Uterus (tissue), 4 donors: ENCODE measurements at places on chromosomes 13 and 19. TPM values are rescaled to one million over a fixed set of nuclear protein-coding genes. Genes with fewer than 3 reads are reported as not detected.

- H3K4me1 ChIP-seq, result peaks cover 1% of the 10 kb centered on the region
- no peaks in the 10 kb centered on the region for H3K27me3 ChIP-seq
- no peaks in the 10 kb centered on the region for H3K36me3 ChIP-seq
- H3K4me3 ChIP-seq, result no peak overlapping the region
- DNase-seq, result no peak
Observed at GRCh38 chr19:31357315-31357673, 8.1 kb upstream of the TSHZ3 start.

GRCh38 chr13:95360464-95361097 is 59.3 kb upstream of the ABCC4 start:
- no peaks in the 10 kb centered on the region for H3K36me3 ChIP-seq
- DNase-seq, result no peak
- H3K4me3 ChIP-seq, result no peak overlapping the region
- H3K27ac ChIP-seq, result no peak overlapping the region

DNA sequence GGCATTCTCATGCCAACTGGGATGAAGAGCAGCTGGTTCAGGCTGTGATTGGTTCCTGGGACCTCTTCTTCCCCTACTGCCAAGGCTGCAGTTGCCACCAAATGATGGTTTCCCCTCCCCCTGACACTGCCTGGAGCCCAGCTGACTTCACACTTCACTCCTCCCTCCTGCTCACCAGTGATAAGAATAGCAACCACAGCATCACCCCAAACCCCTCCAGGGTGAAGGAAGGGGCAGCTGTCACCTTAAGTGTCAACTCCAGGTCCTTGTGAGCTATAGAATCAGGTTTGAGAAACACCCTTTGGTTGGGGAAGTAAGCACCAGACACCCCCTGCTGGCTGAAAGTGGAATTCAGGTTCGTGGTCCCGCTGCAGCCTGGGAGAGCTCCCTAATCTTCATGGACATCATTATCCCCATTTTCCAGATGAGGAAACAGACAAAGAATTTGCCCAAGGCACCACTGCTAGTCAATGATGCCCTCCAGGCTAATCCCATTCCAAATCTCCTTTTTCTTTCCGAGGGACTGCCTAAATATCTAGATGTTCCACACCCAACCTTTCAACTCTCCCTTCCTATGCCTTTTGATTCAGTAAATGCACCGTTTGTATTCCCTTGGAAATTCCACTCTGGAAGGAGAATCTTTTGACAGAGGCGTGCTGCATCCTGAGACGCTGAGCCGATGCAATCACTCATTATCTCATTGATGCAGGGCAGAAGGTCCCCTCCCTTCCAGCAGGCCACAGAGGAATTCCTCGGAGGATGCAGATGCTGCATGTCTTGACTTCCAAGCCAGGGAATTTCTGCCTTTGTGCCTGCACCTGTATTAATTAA is 50.6 kb upstream of the UQCRFS1 start:
- no peak overlapping the region for H3K27ac ChIP-seq
- H3K36me3 ChIP-seq, result no peaks in the 10 kb centered on the region
- H3K27me3 ChIP-seq, result no peaks in the 10 kb centered on the region
- H3K4me3 ChIP-seq, result no peak overlapping the region

DNA sequence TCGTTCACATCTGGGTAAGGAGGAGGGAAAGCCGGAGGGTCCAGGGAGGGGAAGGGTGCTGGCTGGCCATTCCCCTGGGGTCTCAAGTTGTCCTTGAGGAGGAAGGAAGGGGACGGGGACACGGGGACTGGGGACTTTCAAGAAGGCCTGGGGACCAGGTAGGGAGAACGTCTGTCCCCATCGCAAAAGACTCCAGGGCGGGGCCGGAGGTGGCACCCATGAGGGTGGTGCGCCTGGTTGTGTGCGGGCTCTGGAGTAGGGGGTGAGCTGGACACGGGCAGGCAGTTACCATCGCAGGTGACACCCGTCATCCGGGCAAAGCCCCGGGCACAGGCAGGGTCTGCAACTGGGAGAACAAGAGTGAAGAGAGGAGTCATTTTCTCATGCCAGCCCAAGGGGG is 23.4 kb downstream of the FBN3 start:
- no peaks in the 10 kb centered on the region for H3K36me3 ChIP-seq
- H3K27me3 ChIP-seq, result no peaks in the 10 kb centered on the region
- no peak for DNase-seq
- no peak overlapping the region for H3K4me3 ChIP-seq
- no peak overlapping the region for H3K27ac ChIP-seq
- no peaks in the 10 kb centered on the region for H3K4me1 ChIP-seq

GRCh38 chr13:80824229-80824628 is 483.3 kb upstream of the SPRY2 start:
- H3K27ac ChIP-seq, result no peak overlapping the region
- H3K27me3 ChIP-seq, result no peaks in the 10 kb centered on the region
- no peaks in the 10 kb centered on the region for H3K4me1 ChIP-seq
- no peak for DNase-seq
- no peaks in the 10 kb centered on the region for H3K36me3 ChIP-seq

GRCh38 chr19:40279120-40279551 is 6.0 kb downstream of the AKT2 start:
- H3K27ac ChIP-seq, result peak overlapping the region; percentile 78
- peaks cover 66% of the 10 kb centered on the region for H3K4me1 ChIP-seq
- DNase-seq, result peak; percentile 84
- no peaks in the 10 kb centered on the region for H3K27me3 ChIP-seq

GRCh38 chr19:48862827-48863226 is 5.6 kb downstream of the PLEKHA4 start:
- peaks cover 6% of the 10 kb centered on the region for H3K4me1 ChIP-seq
- H3K27me3 ChIP-seq, result no peaks in the 10 kb centered on the region
- no peak for DNase-seq
- H3K27ac ChIP-seq, result no peak overlapping the region
- H3K36me3 ChIP-seq, result no peaks in the 10 kb centered on the region

GRCh38 chr13:74406420-74406819 is 272.2 kb upstream of the KLF12 start:
- no peak for DNase-seq
- no peaks in the 10 kb centered on the region for H3K36me3 ChIP-seq
- no peak overlapping the region for H3K4me3 ChIP-seq
- H3K27ac ChIP-seq, result no peak overlapping the region
- H3K4me1 ChIP-seq, result no peaks in the 10 kb centered on the region

DNA sequence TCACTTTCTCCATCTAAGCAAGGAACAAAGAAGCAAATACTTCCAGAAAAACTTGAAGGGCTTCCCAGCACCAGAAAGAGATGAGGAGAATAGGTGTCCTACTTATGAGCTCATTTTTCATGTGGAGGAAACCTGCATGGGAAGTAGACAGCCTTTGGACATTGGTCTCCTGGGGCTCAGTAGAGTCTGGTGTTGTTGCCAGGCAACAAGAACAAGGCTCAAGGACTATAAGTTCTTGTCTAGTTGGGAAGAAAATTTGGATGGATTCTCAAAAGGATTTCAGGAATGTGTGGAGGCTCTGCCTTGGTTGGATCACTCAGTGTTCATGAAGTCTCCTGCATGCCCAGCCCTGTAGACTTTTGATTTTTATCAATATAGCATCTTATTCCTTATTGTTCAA is 84.5 kb downstream of the MBNL2 start:
- DNase-seq, result no peak
- peaks cover 14% of the 10 kb centered on the region for H3K4me1 ChIP-seq
- no peaks in the 10 kb centered on the region for H3K27me3 ChIP-seq

DNA sequence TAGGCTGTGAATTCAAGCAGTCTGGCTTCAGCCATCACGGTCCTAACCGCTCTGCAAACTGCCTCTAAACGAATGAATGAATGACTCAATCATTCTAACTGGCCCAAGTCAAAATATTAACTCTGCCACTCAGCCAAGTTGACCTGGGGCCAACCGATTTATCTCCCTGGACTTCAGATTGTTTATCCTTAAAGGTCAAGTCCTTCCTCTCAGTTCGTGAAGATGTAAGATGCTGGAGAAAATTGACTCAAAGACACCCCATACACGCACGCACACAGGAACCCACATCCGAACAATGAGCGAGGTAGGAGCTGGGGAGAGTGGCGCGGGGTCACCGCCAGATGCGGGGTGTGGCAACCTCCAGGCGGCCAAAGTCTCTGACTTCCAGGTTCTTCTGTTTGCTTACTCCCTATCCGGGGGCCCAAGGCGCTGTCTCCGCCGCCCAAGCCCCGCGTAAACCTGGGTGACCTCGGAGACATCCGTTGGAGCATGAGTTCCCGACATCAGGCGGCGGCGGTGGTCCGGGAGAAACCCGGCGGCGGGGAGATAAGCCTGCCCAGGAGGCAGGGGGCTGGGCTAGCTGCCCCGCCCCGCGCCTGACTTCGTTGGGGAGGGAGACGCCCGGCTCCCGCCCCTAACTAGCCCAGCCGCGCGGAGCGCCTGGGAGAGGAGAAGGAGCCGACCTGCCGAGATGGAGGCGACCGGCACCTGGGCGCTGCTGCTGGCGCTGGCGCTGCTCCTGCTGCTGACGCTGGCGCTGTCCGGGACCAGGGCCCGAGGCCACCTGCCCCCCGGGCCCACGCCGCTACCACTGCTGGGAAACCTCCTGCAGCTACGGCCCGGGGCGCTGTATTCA is at the start of gene CYP2S1:
TSS of gene CYP2S1 (plus strand) at position 646 of the 856 bp plus-strand sequence. CDS start at position 692, 46 bp downstream.
- no peaks in the 10 kb centered on the region for H3K4me1 ChIP-seq
- peaks cover 13% of the 10 kb centered on the region for H3K27me3 ChIP-seq
- no peak within 1 kb of the TSS for H3K4me3 ChIP-seq
- H3K36me3 ChIP-seq, result no peaks in the 10 kb centered on the region

DNA sequence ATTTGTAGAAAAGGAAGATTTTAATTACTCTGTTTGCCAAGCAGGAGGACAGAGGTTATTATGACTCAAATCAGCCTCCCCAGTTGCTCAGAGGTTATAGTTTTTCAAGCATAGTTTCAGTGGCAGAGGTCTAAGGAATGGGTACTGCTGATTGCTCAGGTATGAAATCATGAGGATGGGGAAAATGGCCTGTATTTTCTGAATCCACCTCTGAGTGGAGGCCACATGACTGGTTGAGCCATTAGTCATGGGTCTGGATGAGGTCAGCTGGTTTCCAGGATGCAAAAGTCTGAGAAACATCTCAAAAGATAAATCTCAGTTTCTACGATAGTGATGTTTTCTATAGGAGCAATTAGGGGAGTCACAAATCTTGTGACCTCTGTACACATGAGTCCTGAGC is 62.8 kb upstream of the CEACAM8 start:
- no peaks in the 10 kb centered on the region for H3K27me3 ChIP-seq
- H3K4me1 ChIP-seq, result no peaks in the 10 kb centered on the region
- no peak for DNase-seq
- no peak overlapping the region for H3K4me3 ChIP-seq
- H3K36me3 ChIP-seq, result no peaks in the 10 kb centered on the region

GRCh38 chr13:98311200-98311548 is 134.1 kb upstream of the RNF113B start:
- no peak overlapping the region for H3K4me3 ChIP-seq
- H3K36me3 ChIP-seq, result no peaks in the 10 kb centered on the region
- no peak for DNase-seq

DNA sequence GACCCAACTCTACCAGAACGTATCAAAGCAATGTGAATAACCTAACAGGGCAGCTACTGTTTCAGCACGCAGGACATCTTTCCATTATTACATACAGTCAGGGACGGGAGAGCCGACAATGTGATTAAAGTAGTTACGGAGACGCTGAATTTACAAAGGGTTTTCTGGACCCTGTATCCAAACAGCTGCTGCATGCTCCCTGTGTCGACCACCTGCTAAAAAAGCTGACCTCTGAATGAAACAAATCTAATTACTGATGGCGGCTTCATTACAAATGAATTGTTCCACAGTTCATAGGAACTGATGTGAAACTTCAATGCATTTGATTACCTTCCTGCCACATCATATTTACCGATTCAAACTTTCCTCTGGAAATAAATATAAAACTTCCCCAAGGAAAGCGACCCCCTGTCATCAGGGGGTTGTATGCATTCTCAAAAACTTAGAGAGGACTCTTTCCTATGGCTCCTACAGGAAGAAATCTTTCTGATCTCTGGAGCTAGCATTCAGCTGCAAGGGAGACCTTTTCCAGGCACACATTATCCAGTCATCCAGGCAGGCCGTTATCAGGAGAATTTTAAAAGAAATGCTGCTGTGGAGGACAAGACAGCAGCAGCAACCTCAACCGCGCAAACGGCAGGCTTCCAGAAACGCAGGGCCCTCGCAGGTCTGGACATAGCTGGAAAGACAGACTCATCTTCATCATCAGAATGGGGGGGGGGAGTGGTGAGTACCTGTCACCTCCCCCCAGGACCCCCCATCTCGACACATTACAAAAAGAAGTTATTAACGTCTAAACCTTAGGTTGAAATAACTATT is 3.1 kb downstream of the EFNB2 start:
- peak; percentile 27 for DNase-seq
- no peaks in the 10 kb centered on the region for H3K36me3 ChIP-seq
- H3K27me3 ChIP-seq, result no peaks in the 10 kb centered on the region
- H3K27ac ChIP-seq, result peak overlapping the region; percentile 88
- H3K4me3 ChIP-seq, result peak overlapping the region; percentile 58
- H3K4me1 ChIP-seq, result no peaks in the 10 kb centered on the region

DNA sequence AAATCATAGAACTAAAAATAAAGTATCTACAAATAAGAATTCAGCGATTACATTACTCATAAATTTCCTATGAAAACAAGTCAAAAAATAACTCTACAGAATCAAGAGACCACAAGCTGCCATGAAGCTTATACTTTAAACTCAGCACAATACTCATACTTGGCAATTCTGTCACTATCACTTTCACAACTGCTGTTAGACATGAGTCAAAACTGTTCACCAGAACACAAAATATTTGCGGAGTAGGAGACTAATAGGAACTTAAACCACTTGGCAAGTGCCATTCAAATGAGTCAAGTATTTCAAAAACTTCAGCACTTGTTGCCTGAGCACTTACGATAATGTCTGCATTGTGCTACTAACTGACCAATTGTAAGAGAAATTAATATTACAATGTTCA is 387.8 kb upstream of the GPC6 start:
- H3K27me3 ChIP-seq, result no peaks in the 10 kb centered on the region
- H3K4me3 ChIP-seq, result no peak overlapping the region
- no peaks in the 10 kb centered on the region for H3K36me3 ChIP-seq
- no peaks in the 10 kb centered on the region for H3K4me1 ChIP-seq
- H3K27ac ChIP-seq, result no peak overlapping the region

DNA sequence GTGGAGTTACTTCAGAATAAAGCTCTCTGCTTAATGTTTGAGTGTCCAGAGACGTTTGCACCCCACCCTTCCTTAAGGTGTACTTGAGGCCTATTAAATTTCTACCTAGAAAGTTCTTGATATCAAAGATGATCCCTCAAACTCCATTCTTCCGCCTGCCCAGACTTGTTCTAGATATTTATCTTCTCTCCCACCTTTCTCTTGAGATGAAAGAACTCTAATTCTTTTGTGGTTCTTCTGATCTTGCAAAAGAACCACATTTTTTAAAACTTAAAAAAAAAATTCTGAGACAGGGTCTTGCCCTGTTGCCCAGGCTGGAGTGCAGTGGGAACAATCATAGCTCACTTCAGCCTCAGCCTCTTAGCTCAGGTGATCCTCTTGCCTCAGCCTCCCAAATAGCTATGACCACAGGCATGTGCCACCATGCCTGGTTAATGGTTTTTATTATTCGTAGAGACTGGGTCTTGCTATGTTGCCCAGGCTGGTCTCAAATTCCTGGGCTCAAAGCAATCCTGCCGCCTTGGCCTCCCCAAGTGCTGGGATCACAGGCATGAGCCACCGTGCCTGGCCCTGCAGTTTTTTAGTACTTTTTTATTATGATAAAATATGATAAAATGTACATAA is 94.3 kb downstream of the SIPA1L3 start:
- H3K27ac ChIP-seq, result no peak overlapping the region
- DNase-seq, result no peak
- H3K4me3 ChIP-seq, result no peak overlapping the region

ANO8 gene
- 0.51 TPM for total RNA-seq

TMEM161A gene
- 33.6 TPM for total RNA-seq

DACT3 gene
- total RNA-seq, result 38.0 TPM

CKM gene
- 2.5 TPM for total RNA-seq

NKPD1 gene
- not detected for total RNA-seq

RNF113B gene
- not detected for total RNA-seq
